ENCODE measurements at places on chromosomes 1 and 21. TPM values are rescaled to one million over a fixed set of nuclear protein-coding genes. Genes with fewer than 3 reads are reported as not detected.

Gene GNAT2
- 0.91 TPM for total RNA-seq

Gene UBQLN4
- 47.1 TPM for total RNA-seq

- no peak for DNase-seq
Measured at GRCh38 chr1:196651637-196652215, at the start of gene CFH. Gene CFH, plus strand, starts transcription at chr1:196652043. Its CDS starts 75 bp downstream, at chr1:196652118.

Gene CLDN19
- not detected for total RNA-seq

Gene DPT
- total RNA-seq, result not detected

Gene EPHB2
- total RNA-seq, result not detected

Gene RIPPLY3
- not detected for total RNA-seq

DNA sequence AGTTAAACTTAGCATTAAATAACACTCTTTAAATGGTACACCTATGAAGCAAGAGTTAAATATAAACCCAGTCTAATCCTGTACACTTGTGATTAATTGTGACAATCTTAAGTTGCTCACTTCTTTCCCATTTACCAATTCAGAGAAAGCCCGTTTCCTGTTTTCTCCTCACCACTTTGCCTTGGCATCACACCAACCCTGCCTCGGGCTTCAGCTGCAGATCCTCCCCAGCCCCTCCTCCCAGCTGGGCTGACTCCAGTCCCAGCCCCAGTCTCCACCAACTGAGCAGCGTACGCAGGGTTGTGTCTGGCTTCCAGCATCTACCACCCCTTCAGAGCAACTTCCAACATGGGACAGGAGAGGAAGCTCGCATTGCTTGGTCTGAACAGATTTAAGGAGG lies 4.1 kb downstream of the PYCR2 start:
- no peak for DNase-seq

DNA sequence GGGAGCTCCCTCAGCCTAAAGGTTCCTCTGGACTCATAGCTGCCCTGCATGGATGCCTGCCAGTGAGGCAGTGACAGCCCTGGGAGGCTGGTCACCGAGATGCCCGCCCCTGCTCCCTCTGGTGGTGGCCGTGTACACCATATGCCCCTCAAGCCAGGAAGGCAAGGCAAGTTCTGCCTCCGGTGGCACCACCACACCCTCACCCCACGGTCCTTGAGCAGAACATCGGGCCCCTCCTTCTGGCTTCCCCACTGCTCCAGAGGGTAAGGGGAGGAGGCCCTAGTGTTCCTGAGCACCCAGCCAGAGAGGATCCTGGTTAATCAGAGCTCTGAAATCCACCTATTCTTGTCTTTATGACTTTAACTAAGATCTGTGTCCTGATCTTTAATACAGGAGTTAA lies 1.5 kb upstream of the S100A14 start:
- no peak for DNase-seq

Gene ACTL8
- total RNA-seq, result not detected

Gene TMEM269
- total RNA-seq, result 0.32 TPM

DNA sequence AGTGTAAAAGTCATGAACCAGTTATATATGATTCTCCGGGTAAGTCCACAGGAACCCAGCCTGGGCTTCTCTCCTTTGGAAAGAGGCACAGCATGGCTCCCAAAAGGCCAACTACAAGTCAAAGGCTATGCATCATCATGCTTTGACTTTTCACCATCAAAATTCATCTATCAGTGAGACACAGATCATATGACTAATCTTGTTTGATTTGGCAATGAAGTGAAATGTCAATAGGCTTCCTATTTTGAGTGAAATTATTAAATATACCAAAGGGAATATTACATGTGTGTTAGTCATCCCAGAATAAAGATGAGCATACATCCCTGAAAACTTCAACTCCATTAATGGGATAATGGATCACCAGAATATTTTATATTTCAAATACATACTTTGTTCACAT lies 83.5 kb upstream of the ADGRL2 start:
- no peak for DNase-seq

Gene IL6R
- total RNA-seq, result 2.3 TPM

DNA sequence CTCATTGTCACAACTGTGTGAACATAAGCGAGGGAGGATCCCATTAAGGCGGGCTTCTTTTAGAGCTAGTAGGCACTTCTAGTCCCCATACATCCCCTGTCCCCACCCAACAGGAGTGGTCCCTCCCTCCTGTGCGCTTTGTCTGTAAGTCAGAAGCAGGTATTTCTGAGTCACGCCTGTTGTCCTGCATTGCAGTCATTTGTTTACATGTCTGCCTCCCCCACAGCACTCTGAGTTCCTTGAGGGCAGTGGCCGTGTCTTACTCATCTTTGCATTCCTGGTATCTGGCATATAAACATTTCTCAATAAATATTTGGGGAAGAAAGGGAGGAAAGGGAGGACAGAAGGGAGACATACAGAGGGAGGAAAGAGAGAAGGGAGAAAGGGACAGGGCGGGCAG lies 40.3 kb downstream of the PLEKHA6 start:
- DNase-seq, result no peak

- DNase-seq, result peak; percentile 91
Measured at GRCh38 chr1:21294266-21294989, 4.2 kb upstream of the ECE1 start.

GRCh38 chr1:164794356-164794755 lies 235.4 kb downstream of the PBX1 start:
- DNase-seq, result no peak

Gene RNU1-3
- 961 TPM for total RNA-seq

Gene SLC25A24
- 10.9 TPM for total RNA-seq

Gene GUCA2A
- not detected for total RNA-seq

GRCh38 chr1:228393811-228394570 lies 12.6 kb downstream of the TRIM11 start:
- no peak for DNase-seq

Gene PRKCZ
- total RNA-seq, result 11.1 TPM

Gene KIF21B
- total RNA-seq, result 55.7 TPM

DNA sequence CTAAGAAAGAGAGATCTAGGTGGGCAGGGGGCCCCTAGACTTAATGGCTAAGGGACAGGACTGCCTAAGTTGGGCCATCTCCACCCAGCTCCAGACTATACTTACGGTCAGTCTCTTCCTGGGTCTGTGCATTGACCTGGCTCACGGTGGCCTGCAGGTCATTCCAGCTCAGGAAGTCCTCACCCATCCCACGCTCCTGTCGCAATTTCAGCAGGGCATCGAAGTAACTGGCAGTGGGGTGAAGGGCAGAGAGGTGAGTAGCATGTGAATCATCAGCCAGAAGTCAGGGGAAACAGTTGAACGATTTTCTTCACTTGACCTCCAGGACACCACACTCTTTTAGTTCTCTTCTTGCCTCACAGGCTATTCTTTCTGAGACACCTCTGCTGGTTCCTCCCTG lies 20.5 kb downstream of the IQGAP3 start:
- DNase-seq, result no peak

Gene CYP4A22
- total RNA-seq, result not detected

GRCh38 chr1:147504801-147505311 lies 36.4 kb upstream of the BCL9 start:
- no peak for DNase-seq

- no peak for DNase-seq
Measured at GRCh38 chr1:154171880-154172279, 17.0 kb upstream of the NUP210L start.

DNA sequence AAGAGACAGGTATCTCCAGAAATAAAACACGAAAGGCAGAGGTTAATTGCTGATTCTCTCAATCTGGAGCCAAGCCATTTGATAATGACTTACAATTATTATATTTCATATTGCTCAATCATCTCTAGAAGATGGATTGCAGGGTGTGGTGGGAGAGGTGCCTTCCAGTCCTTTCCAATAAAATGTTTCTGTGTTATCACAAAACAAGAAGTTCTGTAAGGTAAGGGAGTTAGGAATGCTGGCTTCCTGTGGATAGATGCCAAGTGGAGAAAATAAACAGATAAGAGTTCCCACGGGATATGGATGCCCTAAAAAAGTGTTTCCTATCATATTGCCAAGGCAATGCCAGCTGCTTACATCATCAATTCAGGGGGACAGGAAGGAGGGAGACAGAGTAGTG lies 7.2 kb upstream of the CCN1 start:
- DNase-seq, result no peak

- no peak for DNase-seq
Measured at GRCh38 chr1:55505326-55505725, 290.2 kb upstream of the USP24 start.

DNA sequence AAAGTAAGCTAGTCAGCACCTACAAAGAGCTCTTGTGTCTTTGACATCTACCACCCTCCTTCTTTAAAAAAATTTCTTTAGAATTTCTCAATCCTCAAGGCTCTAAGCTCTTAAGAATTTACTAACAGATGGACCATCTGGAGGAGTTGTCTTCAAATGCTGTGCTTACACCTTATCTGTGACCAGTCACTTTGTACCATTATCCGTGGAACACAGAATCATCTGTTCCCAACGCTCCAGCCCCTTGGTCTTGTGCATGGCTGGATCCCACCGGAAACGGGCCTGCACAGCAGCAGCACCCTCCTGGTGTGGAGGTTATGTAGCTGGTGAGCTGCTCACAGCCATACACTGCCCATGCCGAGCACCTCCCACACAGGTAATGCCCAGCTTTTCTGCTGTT lies 89.0 kb downstream of the TBX19 start:
- no peak for DNase-seq

GRCh38 chr1:5157175-5157574 lies 502.8 kb downstream of the AJAP1 start:
- no peak for DNase-seq

DNA sequence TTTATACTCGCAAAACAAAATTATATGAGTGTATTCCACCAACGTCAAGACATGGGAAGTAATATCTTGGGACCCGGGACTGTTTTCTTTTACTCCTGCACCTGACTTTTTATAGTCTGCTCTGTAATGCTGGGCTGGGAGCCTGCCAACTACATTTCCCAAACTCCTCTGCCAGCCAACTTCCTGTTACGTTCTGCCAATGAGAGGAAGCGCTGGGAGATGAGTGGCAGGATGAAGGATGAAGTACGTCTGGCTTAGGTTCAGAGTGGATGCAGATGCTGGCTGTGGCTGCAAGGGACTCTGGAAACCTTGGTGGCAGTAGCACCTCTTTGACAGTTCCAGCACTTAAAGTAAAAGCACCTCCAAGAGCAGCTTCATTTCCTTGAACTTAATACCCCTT lies 59.6 kb downstream of the USP24 start:
- no peak for DNase-seq

GRCh38 chr21:34974162-34974981 lies 74.7 kb downstream of the RUNX1 start:
- DNase-seq, result peak; percentile 56

- DNase-seq, result no peak
Measured at GRCh38 chr21:15052459-15052763, 12.4 kb downstream of the NRIP1 start.

DNA sequence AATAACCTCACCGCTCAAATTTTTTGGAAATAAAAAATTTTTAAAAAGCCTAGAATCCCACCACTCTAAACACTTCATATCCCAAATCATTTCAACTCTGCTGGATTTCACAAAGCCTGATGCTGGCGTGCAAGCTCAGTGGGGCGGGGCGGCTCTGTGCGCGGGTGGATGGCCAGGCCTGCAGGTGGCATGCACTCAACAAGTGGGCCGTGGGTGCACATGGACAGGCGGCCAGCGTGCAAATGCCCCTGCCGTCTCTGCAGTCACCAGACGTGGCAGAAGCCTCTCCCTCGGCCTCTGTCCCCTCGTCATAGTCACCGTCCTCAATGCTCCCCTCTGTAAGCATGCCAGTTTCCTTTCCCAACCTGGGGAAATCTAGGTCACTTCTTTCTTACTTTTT lies 6.6 kb upstream of the PDE9A start:
- DNase-seq, result no peak

DNA sequence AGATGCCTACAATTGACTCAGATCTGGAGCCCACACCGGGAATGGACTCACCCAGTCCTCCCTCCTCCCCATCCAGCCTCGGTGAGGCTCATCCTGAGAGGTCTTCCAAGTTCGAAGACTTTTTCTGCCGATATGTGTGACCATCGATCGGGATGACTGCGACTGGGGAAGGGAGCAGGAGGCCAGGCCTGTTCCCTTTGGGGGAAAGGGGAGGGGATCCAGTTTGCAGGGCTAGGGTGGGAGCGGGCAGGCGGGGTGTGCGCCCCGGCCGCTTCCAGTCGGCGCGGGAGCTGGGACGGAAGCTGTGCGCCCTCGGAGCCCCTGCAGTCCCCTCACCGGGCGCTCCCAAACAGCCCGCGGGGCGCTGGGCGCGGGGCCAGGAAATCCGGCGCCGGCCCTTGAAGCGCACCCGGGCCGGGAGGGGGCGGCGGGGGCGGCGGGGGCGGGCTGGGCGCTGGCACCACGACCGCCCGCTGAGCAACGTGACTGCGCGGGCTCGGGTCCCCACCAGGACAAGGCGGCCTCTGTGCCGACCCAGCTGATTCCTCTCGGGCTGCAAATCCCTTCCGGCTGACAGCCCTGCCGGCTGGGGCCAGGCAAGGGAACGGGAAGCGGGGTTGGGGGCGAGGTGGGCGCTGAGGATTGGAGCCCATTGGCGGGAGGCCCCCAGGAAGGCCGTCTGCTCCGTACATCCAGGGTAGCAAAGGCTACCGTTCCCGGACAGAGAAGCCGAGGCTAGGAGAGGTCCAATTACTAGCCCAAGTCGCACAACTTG lies 103.9 kb downstream of the EBNA1BP2 start:
- DNase-seq, result peak; percentile 30

DNA sequence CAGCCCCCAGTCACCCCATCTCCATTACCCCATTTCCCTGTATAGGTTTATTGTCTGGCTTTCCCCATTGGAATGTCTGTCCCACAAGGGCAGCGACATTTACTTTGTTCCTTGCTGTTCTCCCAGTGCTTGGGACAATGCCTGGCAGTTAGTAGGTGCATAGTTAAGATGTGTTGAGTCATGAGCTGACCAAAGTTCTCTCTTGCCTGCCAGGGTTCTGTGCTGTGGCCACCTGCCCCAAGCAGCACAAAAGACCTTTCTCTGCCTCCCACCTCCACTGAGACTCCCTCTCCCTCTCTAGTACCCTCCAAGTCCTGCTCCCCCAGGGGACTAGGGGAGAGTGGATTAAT lies 40.0 kb downstream of the TMCO4 start:
- DNase-seq, result no peak

- no peak for DNase-seq
Measured at GRCh38 chr1:33235521-33235920, 20.8 kb upstream of the ZNF362 start.

DNA sequence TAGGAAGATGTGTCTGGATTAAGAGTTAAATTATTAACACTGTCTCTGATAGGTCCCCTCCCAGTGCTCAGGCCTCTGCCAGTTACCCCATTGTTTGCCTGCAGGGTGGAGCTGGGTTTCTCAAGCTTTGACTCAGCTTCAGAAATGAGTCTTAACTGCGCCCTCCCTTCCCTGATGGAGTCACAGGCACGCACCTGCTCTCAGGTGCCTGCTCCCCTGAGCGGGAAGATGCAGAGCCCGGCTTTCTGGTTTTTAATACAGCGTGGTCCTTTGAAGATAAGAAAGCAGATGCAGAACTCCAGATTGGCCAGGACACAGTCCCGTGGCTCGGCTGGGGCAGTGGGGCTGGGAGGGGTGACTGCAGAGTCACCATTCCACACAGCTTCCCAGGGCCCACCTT lies 3.2 kb upstream of the SPRR4 start:
- no peak for DNase-seq

DNA sequence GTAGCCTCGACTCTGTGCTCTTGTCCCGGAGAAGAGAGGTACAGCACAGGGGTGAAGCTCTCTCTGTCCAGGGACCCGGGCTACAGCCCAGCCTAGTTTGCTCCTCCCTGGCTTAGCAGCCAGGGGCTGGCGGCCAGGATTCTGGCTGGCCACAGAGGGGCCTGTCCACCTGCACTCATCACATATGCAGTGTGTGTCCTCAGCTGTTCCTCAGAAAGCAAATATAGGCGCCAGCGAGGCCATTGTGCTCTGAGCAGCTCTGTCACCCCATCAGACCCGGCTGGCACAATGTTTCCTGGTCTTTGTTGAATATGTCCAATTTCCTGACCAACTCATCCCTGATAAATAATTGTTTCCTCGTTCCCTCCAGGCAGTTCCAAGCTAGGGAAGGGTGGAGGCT lies 28.5 kb downstream of the KCND3 start:
- no peak for DNase-seq
